Ascending aorta (tissue), 2 donors: ENCODE measurements at places on chromosomes 5 and 9. TPM values are rescaled to one million over a fixed set of nuclear protein-coding genes. Genes with fewer than 3 reads are reported as not detected.

Gene ATG12
- total RNA-seq, result 30.3 TPM

Gene PTGDS
- 68.3 TPM for total RNA-seq

Gene EIF4E1B
- not detected for total RNA-seq

Gene TEK
- total RNA-seq, result 31.8 TPM

Gene JADE2
- total RNA-seq, result 70.9 TPM

Gene CCDC180
- 4.8 TPM for total RNA-seq

Gene PROB1
- total RNA-seq, result 4.3 TPM

Gene CCDC183
- not detected for total RNA-seq

Gene TDRD7
- 3.0 TPM for total RNA-seq

- H3K36me3 ChIP-seq, result no peaks in the 10 kb centered on the region
- no peak overlapping the region for H3K4me3 ChIP-seq
- no peak for DNase-seq
- H3K27me3 ChIP-seq, result no peaks in the 10 kb centered on the region
These were observed 274.3 kb upstream of the DMRT1 start for GRCh38 chr9:567128-567746.

DNA sequence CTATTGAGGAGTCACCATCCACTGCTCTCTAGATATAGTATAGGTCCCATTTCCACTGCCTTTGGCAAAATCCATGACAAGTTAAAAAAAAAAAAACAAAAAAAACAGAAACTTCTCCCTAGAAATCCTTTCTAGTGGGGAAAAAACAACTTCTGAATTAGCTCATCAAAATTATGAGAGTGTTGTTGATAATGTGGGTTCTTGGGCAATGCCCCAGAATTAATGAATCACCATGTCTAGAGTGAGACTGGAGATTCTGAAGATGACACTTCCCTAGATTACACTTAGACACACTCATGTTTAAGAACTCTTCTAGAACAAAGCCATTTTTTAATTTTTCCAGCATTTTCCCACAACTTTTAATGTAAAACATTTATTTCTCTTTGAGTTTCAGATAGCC, 728.0 kb upstream of the C9orf72 start:
- H3K27ac ChIP-seq, result no peak overlapping the region
- no peak overlapping the region for H3K4me3 ChIP-seq
- no peaks in the 10 kb centered on the region for H3K27me3 ChIP-seq
- DNase-seq, result no peak

GRCh38 chr5:97118261-97119006, 24.0 kb downstream of the LIX1 start:
- no peak overlapping the region for H3K27ac ChIP-seq
- no peak for DNase-seq
- H3K36me3 ChIP-seq, result no peaks in the 10 kb centered on the region
- no peaks in the 10 kb centered on the region for H3K27me3 ChIP-seq

GRCh38 chr5:179417696-179418095, 72.4 kb upstream of the ADAMTS2 start:
- no peak overlapping the region for H3K27ac ChIP-seq
- no peaks in the 10 kb centered on the region for H3K27me3 ChIP-seq
- no peak overlapping the region for H3K4me3 ChIP-seq
- H3K4me1 ChIP-seq, result no peaks in the 10 kb centered on the region
- no peak for DNase-seq
- no peaks in the 10 kb centered on the region for H3K36me3 ChIP-seq

DNA sequence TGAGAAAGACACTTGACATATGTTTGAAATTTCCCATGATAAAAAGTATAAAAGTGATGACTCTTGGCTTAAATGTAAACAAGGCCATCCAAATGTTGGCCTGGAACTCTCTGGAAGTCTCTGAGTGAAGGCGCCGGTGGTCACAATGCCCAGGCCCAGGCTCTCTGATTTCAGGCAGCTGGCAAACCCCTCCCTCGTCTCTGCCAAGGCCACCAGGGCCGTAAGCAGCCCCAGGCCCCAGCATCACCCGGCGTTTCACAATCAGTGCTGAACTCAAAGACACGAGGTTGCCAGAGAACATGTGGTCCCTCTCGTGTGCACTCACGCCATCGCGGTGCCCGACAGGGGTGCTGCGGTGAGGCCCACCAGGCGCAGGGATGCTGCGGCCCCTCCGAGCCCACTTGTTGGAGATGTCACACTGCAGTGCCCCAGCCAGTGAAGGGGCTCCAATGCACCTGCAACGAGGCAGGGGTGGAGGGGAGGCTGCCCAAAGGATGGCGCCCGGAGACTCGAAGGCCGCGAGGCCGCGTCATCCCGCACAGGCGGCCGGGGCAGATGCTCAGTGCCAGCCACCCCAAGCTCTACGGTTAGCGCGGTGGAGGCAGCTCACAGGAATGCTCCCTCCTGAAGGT, 15.0 kb downstream of the LPCAT1 start:
- H3K27me3 ChIP-seq, result no peaks in the 10 kb centered on the region
- peaks cover 5% of the 10 kb centered on the region for H3K4me1 ChIP-seq
- no peak overlapping the region for H3K27ac ChIP-seq
- H3K4me3 ChIP-seq, result no peak overlapping the region
- H3K36me3 ChIP-seq, result peaks cover 35% of the 10 kb centered on the region

- no peaks in the 10 kb centered on the region for H3K36me3 ChIP-seq
- no peak for DNase-seq
- H3K4me1 ChIP-seq, result peaks cover 17% of the 10 kb centered on the region
- no peak overlapping the region for H3K4me3 ChIP-seq
- H3K27ac ChIP-seq, result no peak overlapping the region
- no peaks in the 10 kb centered on the region for H3K27me3 ChIP-seq
These were observed 488.1 kb upstream of the PAPPA start for GRCh38 chr9:115665519-115665918.

- H3K4me1 ChIP-seq, result no peaks in the 10 kb centered on the region
- H3K4me3 ChIP-seq, result peak overlapping the region; percentile 54
- H3K36me3 ChIP-seq, result no peaks in the 10 kb centered on the region
- H3K27me3 ChIP-seq, result no peaks in the 10 kb centered on the region
- peak overlapping the region; percentile 25 for H3K27ac ChIP-seq
These were observed 28.7 kb upstream of the PDE8B start for GRCh38 chr5:77181596-77182304.

GRCh38 chr9:123368536-123369153, 12.6 kb downstream of the CRB2 start:
- no peak for DNase-seq
- H3K27ac ChIP-seq, result no peak overlapping the region
- H3K4me3 ChIP-seq, result no peak overlapping the region
- H3K4me1 ChIP-seq, result no peaks in the 10 kb centered on the region
- H3K36me3 ChIP-seq, result no peaks in the 10 kb centered on the region
- no peaks in the 10 kb centered on the region for H3K27me3 ChIP-seq

GRCh38 chr9:86978413-86978812, 31.1 kb upstream of the GAS1 start:
- no peaks in the 10 kb centered on the region for H3K36me3 ChIP-seq
- DNase-seq, result no peak
- no peaks in the 10 kb centered on the region for H3K4me1 ChIP-seq
- H3K27me3 ChIP-seq, result no peaks in the 10 kb centered on the region
- no peak overlapping the region for H3K4me3 ChIP-seq

GRCh38 chr9:91245431-91246313, 116.0 kb downstream of the AUH start:
- H3K4me3 ChIP-seq, result no peak overlapping the region
- no peak overlapping the region for H3K27ac ChIP-seq
- no peaks in the 10 kb centered on the region for H3K4me1 ChIP-seq
- no peaks in the 10 kb centered on the region for H3K27me3 ChIP-seq
- DNase-seq, result no peak
- no peaks in the 10 kb centered on the region for H3K36me3 ChIP-seq

- no peaks in the 10 kb centered on the region for H3K27me3 ChIP-seq
- no peaks in the 10 kb centered on the region for H3K36me3 ChIP-seq
- no peak overlapping the region for H3K4me3 ChIP-seq
- peaks cover 21% of the 10 kb centered on the region for H3K4me1 ChIP-seq
- peak overlapping the region; percentile 77 for H3K27ac ChIP-seq
- DNase-seq, result no peak
These were observed 22.2 kb downstream of the COL27A1 start for GRCh38 chr9:114177423-114178064.

GRCh38 chr9:34121996-34122395, 4.5 kb downstream of the DCAF12 start:
- no peaks in the 10 kb centered on the region for H3K27me3 ChIP-seq
- peaks cover 10% of the 10 kb centered on the region for H3K4me1 ChIP-seq
- peaks cover 31% of the 10 kb centered on the region for H3K36me3 ChIP-seq

DNA sequence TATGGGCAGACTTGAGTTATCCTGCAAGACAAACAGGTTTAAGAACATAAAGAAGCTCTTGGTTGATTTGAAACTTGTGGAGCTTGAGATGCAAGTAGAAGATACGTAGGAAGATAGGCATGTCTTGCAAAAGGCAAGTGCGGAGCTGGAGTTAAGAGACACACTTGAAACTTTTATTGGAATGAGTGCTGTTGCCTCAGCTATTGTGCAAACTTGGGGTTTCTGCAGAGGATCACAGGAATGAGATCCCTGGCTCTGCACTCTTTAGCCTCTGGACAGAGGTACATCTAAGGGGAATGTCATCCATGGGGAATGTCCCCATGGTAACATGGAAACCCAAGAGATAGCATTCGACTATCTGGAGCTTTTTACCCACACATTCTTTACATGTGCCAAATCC, 121.1 kb downstream of the ADCY2 start:
- no peaks in the 10 kb centered on the region for H3K4me1 ChIP-seq
- no peak for DNase-seq
- no peak overlapping the region for H3K4me3 ChIP-seq
- no peaks in the 10 kb centered on the region for H3K27me3 ChIP-seq
- peaks cover 6% of the 10 kb centered on the region for H3K36me3 ChIP-seq

- H3K4me1 ChIP-seq, result peaks cover 4% of the 10 kb centered on the region
- peak overlapping the region; percentile 88 for H3K27ac ChIP-seq
- H3K36me3 ChIP-seq, result peaks cover 8% of the 10 kb centered on the region
- peak overlapping the region; percentile 23 for H3K4me3 ChIP-seq
These were observed 40.0 kb downstream of the TMEM252 start for GRCh38 chr9:68500457-68501381.

GRCh38 chr5:131377785-131378325, 114.0 kb downstream of the CDC42SE2 start:
- H3K27ac ChIP-seq, result no peak overlapping the region
- H3K4me3 ChIP-seq, result no peak overlapping the region
- H3K36me3 ChIP-seq, result no peaks in the 10 kb centered on the region
- no peaks in the 10 kb centered on the region for H3K4me1 ChIP-seq
- no peaks in the 10 kb centered on the region for H3K27me3 ChIP-seq

- no peaks in the 10 kb centered on the region for H3K27me3 ChIP-seq
- H3K27ac ChIP-seq, result no peak overlapping the region
- H3K4me3 ChIP-seq, result no peak overlapping the region
- no peak for DNase-seq
- peaks cover 4% of the 10 kb centered on the region for H3K4me1 ChIP-seq
These were observed 191.0 kb downstream of the NTRK2 start for GRCh38 chr9:84860249-84861115.

DNA sequence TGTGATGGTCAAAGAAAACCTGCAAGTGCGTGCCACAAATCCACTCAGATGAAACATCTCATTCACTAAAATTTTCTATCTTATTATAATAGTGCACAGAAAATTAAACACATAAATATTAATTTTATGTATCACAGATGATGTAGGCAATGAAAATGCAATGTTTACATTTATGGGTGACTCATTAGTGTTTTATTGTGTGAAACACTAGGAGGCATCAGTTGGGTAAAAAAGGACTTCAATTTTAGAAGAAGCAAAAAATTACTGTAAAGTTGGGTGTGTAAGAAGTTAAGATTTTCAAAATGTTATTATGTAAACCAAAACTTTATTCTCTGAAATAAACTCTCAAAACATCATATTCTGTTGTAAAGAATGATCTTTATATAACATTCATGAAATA, 4.0 kb downstream of the MEF2C start:
- no peaks in the 10 kb centered on the region for H3K27me3 ChIP-seq
- H3K4me3 ChIP-seq, result peak overlapping the region; percentile 35
- no peaks in the 10 kb centered on the region for H3K36me3 ChIP-seq
- no peaks in the 10 kb centered on the region for H3K4me1 ChIP-seq
- peak overlapping the region; percentile 66 for H3K27ac ChIP-seq

GRCh38 chr5:123719004-123719403, 207.0 kb downstream of the CSNK1G3 start:
- H3K27me3 ChIP-seq, result no peaks in the 10 kb centered on the region
- DNase-seq, result no peak
- H3K4me3 ChIP-seq, result no peak overlapping the region
- no peaks in the 10 kb centered on the region for H3K4me1 ChIP-seq
- no peaks in the 10 kb centered on the region for H3K36me3 ChIP-seq
